ENCODE measurements at places on chromosomes 3 and 15. TPM values are rescaled to one million over a fixed set of nuclear protein-coding genes. Genes with fewer than 3 reads are reported as not detected.

Gene ZNF774
- total RNA-seq: 4.9 TPM

Gene SPTSSB
- 0.58 TPM for total RNA-seq

Gene SUCNR1
- not detected for total RNA-seq

Gene CLRN1
- total RNA-seq: not detected

Gene SLC15A2
- total RNA-seq: not detected

- peaks cover 100% of the 10 kb centered on the region for H3K27me3 ChIP-seq
- peak overlapping the region; percentile 31 for H3K4me3 ChIP-seq
- peaks cover 61% of the 10 kb centered on the region for H3K4me1 ChIP-seq
- no peaks in the 10 kb centered on the region for H3K36me3 ChIP-seq
Observed at GRCh38 chr15:89408372-89409183, 74.0 kb upstream of the POLG start.

- no peaks in the 10 kb centered on the region for H3K27me3 ChIP-seq
- no peak overlapping the region for H3K4me3 ChIP-seq
- no peaks in the 10 kb centered on the region for H3K4me1 ChIP-seq
Observed at GRCh38 chr3:42537350-42537749, 34.9 kb downstream of the VIPR1 start.

GRCh38 chr15:61137105-61137792 lies 91.9 kb downstream of the RORA start:
- H3K27me3 ChIP-seq: no peaks in the 10 kb centered on the region
- DNase-seq: no peak
- H3K27ac ChIP-seq: no peak overlapping the region
- H3K4me1 ChIP-seq: no peaks in the 10 kb centered on the region

- DNase-seq: peak; percentile 29
- H3K36me3 ChIP-seq: peaks cover 21% of the 10 kb centered on the region
- peak overlapping the region; percentile 76 for H3K27ac ChIP-seq
- no peak overlapping the region for H3K4me3 ChIP-seq
Observed at GRCh38 chr3:58386626-58387365, 46.8 kb downstream of the PDHB start.

GRCh38 chr3:197955892-197956477 lies 4.0 kb upstream of the LMLN start:
- no peak overlapping the region for H3K4me3 ChIP-seq
- peaks cover 47% of the 10 kb centered on the region for H3K4me1 ChIP-seq
- peaks cover 61% of the 10 kb centered on the region for H3K36me3 ChIP-seq
- H3K27me3 ChIP-seq: no peaks in the 10 kb centered on the region

DNA sequence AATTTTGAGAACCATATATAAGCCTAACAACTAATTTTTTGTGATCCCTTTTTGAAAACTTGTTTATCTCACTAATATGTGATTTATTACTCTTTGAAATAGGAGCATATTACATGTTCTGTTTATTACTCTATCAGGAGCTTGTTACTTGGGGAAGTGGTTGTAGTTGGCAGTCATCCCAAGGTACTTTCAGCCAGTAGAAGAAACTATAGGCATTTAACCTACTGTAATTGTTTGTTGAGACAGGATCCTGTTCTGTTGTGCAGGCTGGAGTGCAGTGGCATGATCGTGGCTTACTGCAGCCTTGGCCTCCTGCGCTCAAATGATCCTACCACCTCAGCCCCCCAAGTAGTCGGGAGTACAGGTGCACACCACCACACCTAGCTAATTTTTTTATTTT lies 195.6 kb downstream of the TCF12 start:
- no peak for DNase-seq
- no peak overlapping the region for H3K27ac ChIP-seq
- H3K27me3 ChIP-seq: no peaks in the 10 kb centered on the region
- peaks cover 13% of the 10 kb centered on the region for H3K4me1 ChIP-seq
- H3K36me3 ChIP-seq: no peaks in the 10 kb centered on the region

GRCh38 chr15:39327005-39327730 lies 253.7 kb upstream of the THBS1 start:
- H3K27ac ChIP-seq: peak overlapping the region; percentile 55
- H3K4me3 ChIP-seq: no peak overlapping the region
- no peaks in the 10 kb centered on the region for H3K4me1 ChIP-seq

DNA sequence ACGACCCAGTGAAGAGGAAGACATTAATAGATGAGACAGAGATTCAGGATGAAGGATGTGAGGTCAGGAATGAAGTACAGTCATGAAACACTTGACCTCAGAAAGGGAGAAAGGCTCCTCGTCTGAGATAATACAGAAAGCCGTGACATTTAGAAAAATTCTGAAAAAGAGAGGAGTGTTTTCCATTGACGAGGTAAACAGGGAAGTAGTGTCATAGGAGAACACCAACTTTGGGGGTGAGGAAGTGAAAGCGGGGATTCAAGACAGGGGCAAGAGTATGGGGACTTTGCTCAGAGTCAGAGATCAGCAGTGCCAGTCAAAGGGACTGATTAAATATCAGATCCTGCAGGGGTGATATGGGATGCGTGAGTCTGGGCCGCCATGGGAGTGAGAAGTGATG lies 160.9 kb downstream of the PLCL2 start:
- H3K27me3 ChIP-seq: no peaks in the 10 kb centered on the region
- DNase-seq: no peak
- no peaks in the 10 kb centered on the region for H3K4me1 ChIP-seq
- H3K27ac ChIP-seq: no peak overlapping the region
- H3K4me3 ChIP-seq: no peak overlapping the region
- H3K36me3 ChIP-seq: peaks cover 18% of the 10 kb centered on the region

GRCh38 chr3:177346878-177347277 lies 149.6 kb upstream of the TBL1XR1 start:
- H3K36me3 ChIP-seq: no peaks in the 10 kb centered on the region
- H3K27me3 ChIP-seq: no peaks in the 10 kb centered on the region
- H3K27ac ChIP-seq: no peak overlapping the region

- H3K4me1 ChIP-seq: peaks cover 10% of the 10 kb centered on the region
- no peaks in the 10 kb centered on the region for H3K36me3 ChIP-seq
- no peak for DNase-seq
- no peaks in the 10 kb centered on the region for H3K27me3 ChIP-seq
- H3K4me3 ChIP-seq: no peak overlapping the region
Observed at GRCh38 chr3:54349691-54350090, 227.3 kb downstream of the CACNA2D3 start.

DNA sequence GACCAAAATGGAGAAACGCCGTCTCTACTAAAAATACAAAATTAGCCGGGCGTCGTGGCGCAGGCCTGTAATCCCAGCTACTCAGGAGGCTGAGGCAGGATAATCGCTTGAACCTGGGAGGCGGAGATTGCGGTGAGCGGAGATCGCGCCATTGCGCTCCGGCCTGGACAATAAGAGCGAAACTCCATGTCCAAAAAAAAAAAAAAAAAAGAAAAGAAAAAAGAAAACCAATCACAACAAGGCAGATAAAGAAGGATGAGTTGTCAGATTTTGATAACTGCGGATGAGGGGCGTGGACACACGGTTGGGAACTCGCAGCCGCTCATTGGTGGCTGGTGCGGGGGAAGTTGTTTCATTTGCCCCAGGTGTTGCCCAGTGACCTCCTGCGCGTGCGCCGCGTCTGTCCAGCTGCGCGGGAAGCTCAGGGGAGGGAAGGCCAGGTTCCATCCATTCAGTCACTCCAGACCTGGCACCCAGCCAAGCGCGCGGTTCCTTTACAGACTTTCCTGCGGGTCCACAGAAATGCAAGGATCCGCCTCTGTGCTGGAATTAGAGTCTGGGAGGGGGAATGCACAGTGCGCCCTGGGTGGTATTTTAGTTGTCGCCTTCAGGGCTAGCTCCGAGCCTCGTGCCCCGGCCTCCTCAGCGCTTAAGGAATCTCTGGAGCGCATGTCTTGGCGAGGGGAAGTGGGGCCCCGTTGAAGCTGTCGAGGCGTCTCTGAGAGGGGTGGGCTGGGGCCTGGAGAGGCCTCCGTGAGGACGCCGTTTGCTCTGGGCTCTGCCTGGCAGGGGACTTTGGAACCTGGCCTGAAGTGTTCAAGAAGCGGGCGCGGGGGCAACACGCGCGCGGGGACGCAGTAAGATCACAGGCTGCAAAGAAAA lies 708 bp upstream of the GCHFR start:
- H3K27ac ChIP-seq: peak overlapping the region; percentile 93
- H3K36me3 ChIP-seq: peaks cover 14% of the 10 kb centered on the region
- no peaks in the 10 kb centered on the region for H3K27me3 ChIP-seq
- peaks cover 68% of the 10 kb centered on the region for H3K4me1 ChIP-seq
- peak; percentile 80 for DNase-seq
